ENCODE measurements at places on chromosomes 2 and 18.

- DNase-seq: no peak
Measured at GRCh38 chr2:109437325-109438090, 176.3 kb downstream of the SEPTIN10 start.

DNA sequence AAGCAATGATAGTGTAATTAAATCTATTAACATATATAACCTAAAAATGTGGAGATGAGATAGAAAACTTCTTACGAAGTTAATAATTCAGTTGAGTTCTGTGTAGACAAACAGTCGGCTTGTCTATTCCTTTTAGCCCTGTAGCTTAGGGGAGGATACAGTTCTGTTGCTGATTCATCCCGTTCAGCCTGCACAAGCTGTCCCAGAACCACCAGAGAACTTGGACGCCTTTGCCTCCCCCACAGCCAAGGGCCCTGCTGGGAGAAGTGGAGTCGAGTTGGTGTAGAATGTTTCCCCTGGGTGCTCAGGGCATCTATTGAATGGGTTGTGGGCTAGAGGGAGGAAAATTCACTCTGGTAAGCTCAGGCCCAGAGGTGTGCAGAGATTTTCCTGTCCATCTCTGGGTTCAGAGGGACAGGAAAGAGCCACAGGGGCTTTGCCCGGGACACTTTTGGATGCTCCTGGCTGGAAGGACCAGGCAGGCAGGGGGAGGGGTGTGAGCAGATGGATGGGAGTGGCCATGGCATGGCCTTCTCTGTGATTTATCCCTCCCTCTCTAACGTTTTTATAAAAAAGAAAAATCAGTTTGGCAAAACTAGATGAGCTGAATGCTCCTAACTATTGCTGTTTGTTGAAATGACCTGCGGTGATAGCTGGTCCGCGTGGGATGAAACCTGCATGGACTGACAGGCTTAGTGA is 42.8 kb upstream of the GALR1 start:
- DNase-seq: peak; percentile 24

- DNase-seq: peak; percentile 14
Measured at GRCh38 chr18:7116001-7116730, 1.4 kb downstream of the LAMA1 start.

- DNase-seq: peak; percentile 3
Measured at GRCh38 chr2:164479460-164479859, 141.8 kb downstream of the GRB14 start.

GRCh38 chr2:171201271-171201670 is 40.6 kb upstream of the TLK1 start:
- no peak for DNase-seq

- no peak for DNase-seq
Measured at GRCh38 chr2:68250196-68250595, 2.1 kb downstream of the PPP3R1 start.

DNA sequence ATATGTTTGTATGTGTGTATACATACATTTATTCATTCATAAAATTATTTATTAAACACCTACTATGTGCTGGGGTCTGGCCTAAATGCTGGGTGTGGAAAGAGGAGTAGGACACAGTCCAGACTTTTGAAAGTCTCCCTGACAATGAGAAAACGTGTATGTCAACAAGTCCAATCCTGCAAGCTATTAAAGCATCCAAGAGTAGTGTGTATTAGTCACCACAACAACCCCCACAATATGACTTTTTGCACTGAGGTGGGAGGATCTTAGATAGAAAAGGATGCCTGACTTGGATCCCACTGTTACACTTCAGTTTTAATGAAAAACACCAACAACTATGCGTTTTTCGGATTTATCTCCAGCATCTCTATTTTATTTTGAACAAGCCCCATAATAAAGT is 446.4 kb downstream of the EPHA4 start:
- peak; percentile 47 for DNase-seq

- DNase-seq: no peak
Measured at GRCh38 chr2:61214171-61214570, 52.2 kb downstream of the C2orf74 start.

Measured in NCI-H226 (cell line).